ENCODE measurements at places on chromosomes 3 and 15.
A peak's percentile ranks its signal among the peaks of the same experiment; 100 is the strongest.

DNA sequence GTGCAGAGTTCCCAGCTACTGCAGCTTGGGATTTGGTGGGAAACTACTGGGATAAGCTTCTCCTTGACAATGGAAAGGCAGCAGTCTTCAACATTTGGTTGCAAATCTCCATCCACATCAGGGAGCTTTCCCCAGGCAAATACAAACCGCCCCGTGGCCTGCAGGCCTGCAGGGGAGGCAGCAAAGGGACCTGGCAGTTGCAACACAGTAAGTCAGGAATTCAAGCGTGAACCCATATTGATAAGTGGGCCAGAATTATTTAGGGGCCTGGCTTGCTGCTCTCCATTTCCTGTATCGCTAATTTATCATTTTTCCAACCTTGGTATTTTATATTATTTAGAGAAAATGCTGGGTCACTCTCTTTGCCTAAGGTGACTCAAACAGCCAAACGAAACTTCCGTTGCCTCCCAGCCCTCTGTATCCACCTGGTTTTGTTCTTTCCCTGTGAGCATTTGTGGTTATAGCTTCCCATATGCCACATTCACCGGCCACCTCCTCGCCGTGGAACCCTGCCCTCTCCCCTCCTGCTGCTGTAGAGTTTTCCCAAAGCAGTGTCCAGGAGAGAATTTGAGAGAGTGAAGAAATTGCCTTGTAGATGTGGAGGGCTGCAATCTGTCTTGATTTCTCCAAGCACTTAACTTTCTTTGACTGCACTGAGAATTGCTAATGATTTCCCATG, 34.8 kb downstream of the B3GALNT1 start:
- DNase-seq, result peak; percentile 5

DNA sequence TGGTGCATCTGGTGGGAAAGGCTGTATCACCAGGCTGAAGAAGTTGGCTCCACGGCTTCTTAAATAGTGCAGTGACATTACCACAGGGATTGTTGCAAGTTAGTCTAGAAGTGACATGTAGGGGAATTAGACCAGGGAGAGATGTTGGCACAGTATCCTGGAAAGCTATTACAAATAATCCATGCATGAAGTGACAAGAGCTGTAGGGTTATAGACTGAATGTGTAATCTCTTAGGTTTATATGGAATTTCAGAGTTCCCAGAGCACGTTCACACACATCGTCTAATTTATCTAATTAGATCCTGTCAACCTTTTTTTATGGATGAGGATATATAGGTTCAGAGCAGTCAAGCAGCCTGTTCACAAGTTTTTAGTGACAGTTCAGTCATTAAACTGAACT, 37.3 kb upstream of the APH1B start:
- DNase-seq, result no peak

DNA sequence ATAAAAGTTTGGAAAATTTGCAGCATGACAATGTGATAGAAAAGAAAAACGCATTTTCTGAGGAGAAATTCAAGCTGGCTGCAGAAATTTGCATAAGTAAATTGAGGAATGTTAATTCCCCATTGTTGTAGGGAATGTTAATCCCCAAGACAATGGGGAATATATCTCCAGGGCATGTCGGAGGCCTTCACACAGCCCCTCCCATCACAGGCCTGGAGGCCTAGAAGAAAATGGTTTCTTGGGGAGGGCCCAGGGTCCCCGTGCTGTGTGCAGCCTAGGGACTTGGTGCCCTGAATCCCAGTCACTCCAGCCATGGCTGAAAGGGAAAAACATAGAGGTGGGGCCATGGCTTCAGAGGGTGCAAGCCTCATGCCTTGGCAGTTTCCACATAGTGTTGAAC, 101.1 kb downstream of the BOC start:
- peak; percentile 74 for DNase-seq

DNA sequence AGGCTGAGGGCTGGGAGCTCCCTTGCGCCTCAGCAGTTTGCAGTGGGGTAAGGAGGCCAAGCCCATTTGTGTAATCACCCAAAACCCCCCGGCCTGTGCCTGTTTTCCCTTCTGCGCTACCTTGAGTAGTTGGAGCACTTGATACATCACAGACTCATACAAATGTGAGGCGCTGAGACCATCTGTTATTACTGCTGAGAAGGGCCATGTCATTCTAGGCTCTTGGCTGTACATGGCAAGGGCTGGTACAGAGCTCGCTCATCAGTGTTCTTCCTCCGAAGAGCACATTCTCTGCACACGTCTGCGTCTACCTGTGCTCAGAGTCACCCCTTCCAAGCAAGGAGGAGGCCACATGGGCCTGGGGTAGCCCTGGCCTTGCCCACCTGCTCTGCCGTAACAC, 9.3 kb downstream of the PLA2G4B start:
- DNase-seq, result no peak

DNA sequence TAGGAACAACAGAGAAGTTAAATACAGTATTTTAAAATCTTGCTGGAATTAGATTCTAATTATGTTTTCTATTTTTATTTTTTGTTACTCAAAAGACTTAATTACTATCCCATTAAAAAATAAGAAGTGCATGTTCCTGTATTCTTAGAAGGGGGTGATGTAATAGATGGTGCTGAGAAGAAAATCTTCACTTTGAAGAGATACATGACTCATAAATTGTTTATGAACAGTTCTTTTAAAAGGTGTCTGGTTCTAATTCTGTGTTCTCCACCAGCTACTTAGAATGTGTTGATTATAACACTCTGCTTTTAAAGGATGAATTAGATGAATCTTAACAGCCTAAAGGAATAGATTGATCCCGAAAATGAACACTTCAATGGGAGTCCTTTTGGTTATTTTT, 8.2 kb downstream of the RCN2 start:
- DNase-seq, result no peak

DNA sequence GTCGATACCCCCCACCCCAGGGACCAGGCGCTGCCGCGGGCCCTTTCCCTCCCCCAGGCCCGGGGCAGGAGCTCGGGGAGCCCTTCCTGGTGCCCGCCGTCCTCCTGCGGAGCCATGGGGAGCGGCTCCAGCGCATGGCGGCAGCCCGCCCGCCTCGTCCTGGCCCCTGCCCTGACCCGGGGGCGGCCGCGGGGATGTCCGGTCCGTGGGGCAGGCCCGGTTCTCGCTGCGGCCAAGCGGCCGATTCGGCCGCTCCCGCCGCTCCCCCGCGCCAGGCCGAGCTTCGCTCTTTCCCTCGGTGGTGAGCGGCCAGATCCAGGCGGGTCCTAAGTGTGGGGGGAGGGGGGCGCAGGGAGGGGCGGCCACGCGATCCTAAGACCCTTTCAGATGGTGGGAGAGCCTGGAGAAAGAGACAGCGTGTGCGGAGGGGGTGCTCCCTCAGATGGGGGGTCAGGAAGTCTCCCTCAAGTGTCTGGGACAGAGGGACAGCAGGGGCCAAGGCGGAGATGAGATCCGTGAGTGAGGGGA, 1.3 kb downstream of the NEIL1 start:
- peak; percentile 14 for DNase-seq

GRCh38 chr3:150912501-150912900, 7.3 kb upstream of the MINDY4B start:
- DNase-seq, result no peak

DNA sequence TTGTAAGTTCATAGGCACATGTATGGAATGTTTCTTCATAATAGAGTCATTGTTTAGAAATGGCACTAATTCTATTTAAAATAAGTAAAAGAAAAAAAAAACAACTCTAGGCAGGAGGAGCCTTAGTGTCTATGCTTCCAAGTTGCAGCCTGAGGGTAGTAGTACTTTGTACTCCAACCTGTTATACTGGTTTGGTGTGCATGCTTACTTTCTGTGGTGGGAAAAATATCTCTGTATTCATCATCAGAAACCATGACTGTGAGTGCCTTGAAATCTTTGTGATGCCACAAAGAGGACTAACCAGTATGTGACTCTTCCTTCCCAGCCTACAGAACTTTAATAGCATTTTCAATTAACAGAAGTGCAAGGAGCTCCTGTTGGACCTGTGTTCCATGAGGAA, 4.4 kb downstream of the NAALADL2 start:
- DNase-seq, result peak; percentile 51

- DNase-seq, result no peak
Measured at GRCh38 chr15:80673561-80674244, 21.4 kb upstream of the ABHD17C start.

- no peak for DNase-seq
Measured at GRCh38 chr3:38984110-38984509, 67.6 kb downstream of the SCN11A start.

GRCh38 chr15:95624616-95625361, 705.7 kb upstream of the NR2F2 start:
- DNase-seq, result no peak

GRCh38 chr3:67484085-67484484, 170.3 kb downstream of the SUCLG2 start:
- DNase-seq, result no peak

DNA sequence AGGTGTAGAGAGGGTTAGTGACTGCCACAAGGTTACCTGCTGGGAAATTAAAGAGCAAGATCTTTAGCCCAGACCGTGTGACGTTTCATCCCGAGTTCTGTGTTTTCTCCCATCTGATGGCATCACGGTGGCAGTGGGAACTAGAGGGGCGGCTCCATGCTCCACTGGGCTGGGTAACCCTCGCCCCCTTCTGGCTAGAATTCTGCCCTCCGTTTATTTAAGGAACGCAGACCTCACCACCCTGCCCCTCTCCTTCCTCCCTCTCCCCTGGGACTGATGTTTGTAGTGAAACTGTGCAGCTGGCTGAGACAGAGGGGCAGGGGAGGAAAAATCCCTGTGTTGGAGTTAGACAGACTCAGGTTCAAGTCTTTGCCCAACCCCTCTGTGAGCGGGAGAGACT, 65.6 kb downstream of the ITGA11 start:
- peak; percentile 39 for DNase-seq

DNA sequence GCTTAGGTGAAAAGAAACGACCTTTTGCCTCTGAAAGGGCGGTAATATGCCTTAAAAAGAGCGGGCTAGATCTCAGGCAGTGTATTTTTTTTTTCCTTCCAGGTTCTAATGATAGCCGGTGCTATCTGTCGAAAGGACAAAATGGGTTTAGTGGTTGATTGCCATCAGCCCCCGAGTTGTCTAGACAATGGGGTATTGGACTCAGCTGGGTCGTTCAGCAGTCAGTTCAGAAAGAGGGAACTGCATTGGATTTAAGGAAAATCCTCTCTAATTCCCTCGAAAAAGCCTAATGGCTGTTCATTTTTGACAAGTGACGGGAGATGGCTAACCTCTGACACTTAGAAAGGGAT, 728 bp downstream of the EIF2B5 start:
- no peak for DNase-seq

- DNase-seq, result no peak
Measured at GRCh38 chr3:58898513-58898912, 151.3 kb downstream of the CFAP20DC start.

DNA sequence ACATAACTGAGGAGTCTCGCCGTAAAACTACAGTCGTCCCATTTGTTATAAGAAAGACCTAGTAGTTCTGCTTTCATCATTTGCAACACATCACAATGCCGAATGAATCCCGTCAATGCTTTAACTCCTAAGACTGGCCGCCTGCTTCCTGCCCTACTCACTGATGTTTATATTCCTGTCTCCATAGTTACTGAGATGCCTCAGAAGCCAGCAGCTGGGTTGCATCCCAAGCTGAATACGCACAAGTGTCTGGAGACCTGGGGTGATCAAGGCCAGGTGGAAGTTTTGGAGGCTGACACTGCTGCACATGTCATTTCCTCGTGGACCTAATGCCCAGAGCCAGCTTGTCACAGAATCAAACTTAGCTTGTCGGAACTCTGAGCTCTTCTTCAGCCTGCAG, 95.2 kb upstream of the UBE2E1 start:
- DNase-seq, result peak; percentile 60

GRCh38 chr15:96409215-96410138, 79.0 kb downstream of the NR2F2 start:
- DNase-seq, result peak; percentile 39

- DNase-seq, result no peak
Measured at GRCh38 chr3:29597376-29598008, 316.6 kb downstream of the RBMS3 start.

DNA sequence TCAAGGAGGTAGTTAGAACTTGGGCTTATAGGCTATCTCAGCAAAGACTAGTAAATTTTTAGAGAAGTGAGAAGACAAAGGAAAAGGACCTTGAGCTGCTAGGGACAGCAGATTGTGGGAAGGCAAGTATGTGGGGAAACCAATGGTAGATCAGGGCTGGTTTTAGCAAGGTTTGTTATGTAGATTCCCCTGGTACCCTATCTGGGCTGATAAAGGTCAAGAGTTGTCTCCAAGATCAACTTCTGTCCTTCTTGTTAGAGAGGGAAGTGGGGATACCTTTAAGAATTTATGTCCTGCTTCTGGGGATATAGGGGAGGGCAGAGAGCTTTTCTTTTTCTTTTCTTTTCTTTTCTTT, 28.9 kb downstream of the KAT2B start:
- DNase-seq, result no peak

GRCh38 chr3:122410639-122411038, 5.2 kb downstream of the WDR5B start:
- no peak for DNase-seq

DNA sequence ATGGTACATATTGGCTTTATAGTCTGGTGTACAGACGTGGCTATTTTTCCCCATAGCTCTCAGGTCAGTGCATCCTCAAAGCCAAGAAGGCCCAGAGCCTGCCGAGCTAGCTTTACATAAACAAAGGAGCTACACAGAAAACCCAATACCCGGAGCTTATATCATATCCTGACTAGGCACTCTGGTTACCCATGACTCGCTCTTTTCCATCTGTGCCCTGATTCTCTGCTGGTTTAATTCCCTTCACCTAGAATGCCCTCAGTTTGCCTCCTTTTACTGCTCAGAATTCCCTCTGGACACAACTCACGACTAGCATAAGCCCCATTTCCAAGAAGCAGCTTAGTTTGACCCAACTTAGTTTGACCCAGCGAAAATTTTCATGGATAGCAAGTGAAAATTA, 110.8 kb downstream of the TIGIT start:
- DNase-seq, result no peak

- DNase-seq, result no peak
Measured at GRCh38 chr3:13086531-13086981, 13.3 kb upstream of the IQSEC1 start.

DNA sequence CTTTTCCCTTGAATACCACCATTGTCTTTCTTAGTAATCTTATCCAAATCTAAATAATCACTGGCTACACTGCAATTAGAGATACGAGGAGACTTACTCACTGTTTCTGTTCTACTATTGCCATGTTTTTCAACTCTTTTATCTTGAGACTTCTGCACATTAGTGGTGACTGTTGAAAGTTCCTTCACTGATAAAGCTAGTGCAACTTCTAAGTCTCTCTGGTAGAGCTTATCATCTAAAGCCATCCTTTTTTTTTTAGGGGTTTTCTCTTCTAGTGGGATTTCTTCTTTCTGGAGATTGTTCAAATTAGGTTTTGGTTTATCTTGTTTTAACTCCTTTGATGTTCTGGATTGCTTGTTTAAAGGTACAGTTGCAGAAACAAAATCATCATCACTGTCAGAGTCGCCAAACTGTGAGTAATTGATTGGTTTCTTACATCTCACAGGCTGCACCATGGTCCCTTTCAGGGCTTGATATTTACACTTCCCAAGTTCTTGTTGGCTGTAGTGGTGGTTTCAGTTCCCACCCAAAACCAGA, 37.7 kb downstream of the NCK1 start:
- DNase-seq, result peak; percentile 21

GRCh38 chr3:126053949-126054569, 29.9 kb downstream of the SLC41A3 start:
- no peak for DNase-seq

- DNase-seq, result no peak
Measured at GRCh38 chr3:112460519-112461195, 38.6 kb downstream of the BTLA start.
